IMR-90 (cell line): ENCODE measurements at places on chromosomes 3 and 15. TPM values are rescaled to one million over a fixed set of nuclear protein-coding genes. Genes with fewer than 3 reads are reported as not detected.

The KLHL40 gene
- total RNA-seq, result not detected in 2 replicates

DNA sequence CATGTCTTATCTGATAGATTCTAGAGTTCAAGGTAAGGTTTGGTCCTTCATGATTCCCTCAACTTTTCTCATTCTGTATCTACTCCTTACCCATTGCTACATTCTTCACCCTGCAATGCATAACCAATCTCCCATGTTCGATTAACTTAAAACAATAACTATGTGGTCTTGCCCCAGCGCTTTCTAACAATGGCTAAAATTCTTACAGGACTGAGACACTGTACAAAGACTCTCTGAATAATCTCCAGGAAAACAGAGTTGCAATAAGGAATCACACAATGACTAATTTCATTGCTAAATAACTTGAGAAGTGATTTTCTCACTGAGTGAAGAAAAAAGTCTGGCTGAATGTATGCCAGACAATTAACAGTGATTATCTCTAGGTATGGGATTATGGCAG, 69.6 kb upstream of the FAM174B start:
- H3K4me1 ChIP-seq, result no peaks in the 10 kb centered on the region
- no peaks in the 10 kb centered on the region for H3K36me3 ChIP-seq
- H3K27ac ChIP-seq, result no peak overlapping the region
- H3K4me3 ChIP-seq, result no peak overlapping the region
- no peak for DNase-seq
- H3K27me3 ChIP-seq, result peaks cover 1% of the 10 kb centered on the region; the same call in 1 of the 2 replicates

The PLD1 gene
- 9.2 and 9.7 TPM in 2 replicates for total RNA-seq

DNA sequence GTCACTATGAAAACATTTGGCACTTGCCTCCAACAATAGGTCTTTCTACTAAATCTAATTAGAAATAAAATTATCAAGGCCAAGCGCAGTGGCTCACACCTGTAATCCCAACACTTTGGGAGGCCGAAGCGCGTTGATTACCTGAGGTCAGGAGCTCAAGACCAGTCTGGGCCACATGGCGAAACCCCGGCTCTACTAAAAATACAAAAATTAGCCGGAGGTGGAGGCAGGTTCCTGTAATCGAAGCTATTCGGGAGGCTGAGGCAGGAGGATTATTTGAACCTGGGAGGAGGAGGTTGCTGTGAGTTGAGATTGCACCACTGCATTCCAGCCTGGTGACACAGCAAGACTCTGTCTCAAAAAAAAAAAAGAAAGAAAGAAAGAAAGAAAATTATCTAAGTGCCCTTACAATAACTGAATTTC, 1.6 kb upstream of the PLD1 start:
- peaks cover 6% of the 10 kb centered on the region for H3K4me1 ChIP-seq
- no peaks in the 10 kb centered on the region for H3K27me3 ChIP-seq
- peak overlapping the region; percentile 81; the same call in 1 of the 2 replicates for H3K27ac ChIP-seq
- peak; percentile 74 for DNase-seq
- no peak overlapping the region for H3K4me3 ChIP-seq
- no peaks in the 10 kb centered on the region for H3K36me3 ChIP-seq

The MCF2L2 gene
- under 0.01 TPM in 1 of 2 replicates, not detected in the other for total RNA-seq

The ZNF502 gene
- 5.7 and 6.1 TPM in 2 replicates for total RNA-seq

The FSTL1 gene
- total RNA-seq, result 1,097 and 1,642 TPM in 2 replicates

DNA sequence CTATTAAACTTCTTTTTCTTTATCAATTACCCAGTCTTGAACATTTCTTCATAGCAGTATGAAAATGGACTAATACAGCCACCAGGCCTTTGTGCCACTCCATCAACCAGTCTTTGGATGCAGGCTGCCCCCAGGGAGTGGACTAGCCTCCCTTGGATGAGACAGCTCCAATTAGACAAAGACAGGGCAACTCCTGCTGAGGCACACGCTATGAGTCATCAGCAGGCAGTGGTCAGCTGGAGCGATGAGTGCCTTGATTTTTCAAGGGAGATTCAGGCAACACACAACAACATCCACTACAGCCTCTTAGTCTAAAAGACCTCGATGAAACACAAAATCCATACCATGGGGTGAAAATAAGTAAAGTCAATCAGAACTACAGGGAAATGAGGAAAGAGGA, 160.1 kb downstream of the ARRDC4 start:
- H3K36me3 ChIP-seq, result no peaks in the 10 kb centered on the region
- no peak overlapping the region for H3K27ac ChIP-seq
- no peaks in the 10 kb centered on the region for H3K4me1 ChIP-seq
- H3K27me3 ChIP-seq, result no peaks in the 10 kb centered on the region
